ENCODE measurements at places on chromosomes 6 and 20. TPM values are rescaled to one million over a fixed set of nuclear protein-coding genes. Genes with fewer than 3 reads are reported as not detected.

Gene OPN5
- not detected for total RNA-seq

GRCh38 chr20:19915111-19915798 lies 101.9 kb upstream of the NAA20 start:
- DNase-seq = no peak
- no peaks in the 10 kb centered on the region for H3K36me3 ChIP-seq
- no peak overlapping the region for H3K27ac ChIP-seq
- H3K4me3 ChIP-seq = no peak overlapping the region
- peaks cover 25% of the 10 kb centered on the region for H3K4me1 ChIP-seq

DNA sequence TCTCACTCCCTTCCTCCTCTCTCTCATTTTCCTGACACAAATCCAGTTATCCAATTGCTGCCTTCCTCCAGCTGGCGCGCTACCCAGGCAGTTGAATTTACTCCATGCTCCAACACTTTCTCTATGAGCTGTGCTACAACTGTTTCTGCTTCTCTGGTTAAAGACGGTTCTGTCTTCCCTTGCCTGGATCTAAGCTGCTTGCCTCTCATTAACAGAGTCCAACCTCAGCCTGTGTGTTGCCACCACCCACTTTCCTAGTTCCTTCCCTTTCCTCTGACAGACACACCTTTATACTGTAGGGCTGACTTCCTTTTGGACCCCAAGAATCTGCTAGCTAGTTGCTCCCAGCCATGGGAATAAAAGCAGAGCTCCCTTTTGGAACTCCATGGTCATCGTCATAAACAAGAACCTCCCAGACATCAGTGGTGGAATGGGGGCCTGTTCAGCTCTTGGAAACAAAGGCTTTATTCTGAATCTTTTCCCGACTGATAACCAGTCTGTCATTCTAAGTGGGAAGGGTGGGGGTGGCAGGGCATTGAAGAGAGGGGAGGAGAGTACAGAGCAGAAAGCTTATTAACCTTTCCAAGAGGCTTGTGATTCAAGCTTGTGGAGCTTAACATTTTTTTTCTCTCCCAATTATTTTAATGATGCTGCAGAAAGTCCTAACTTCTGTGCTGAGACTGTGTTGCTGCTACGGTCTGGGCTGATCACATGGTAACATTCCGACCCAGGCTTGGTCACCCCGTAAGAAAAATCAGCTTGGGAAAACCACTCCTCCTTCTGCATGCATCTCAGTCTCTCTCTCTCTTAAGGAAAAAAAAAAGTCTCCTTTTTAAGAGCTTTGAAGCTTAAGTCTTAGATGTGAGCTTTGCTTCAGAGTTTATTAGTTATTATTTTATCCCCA lies 31.3 kb upstream of the BMP2 start:
- no peak overlapping the region for H3K4me3 ChIP-seq
- peaks cover 21% of the 10 kb centered on the region for H3K4me1 ChIP-seq
- H3K36me3 ChIP-seq = no peaks in the 10 kb centered on the region
- no peaks in the 10 kb centered on the region for H3K27me3 ChIP-seq

DNA sequence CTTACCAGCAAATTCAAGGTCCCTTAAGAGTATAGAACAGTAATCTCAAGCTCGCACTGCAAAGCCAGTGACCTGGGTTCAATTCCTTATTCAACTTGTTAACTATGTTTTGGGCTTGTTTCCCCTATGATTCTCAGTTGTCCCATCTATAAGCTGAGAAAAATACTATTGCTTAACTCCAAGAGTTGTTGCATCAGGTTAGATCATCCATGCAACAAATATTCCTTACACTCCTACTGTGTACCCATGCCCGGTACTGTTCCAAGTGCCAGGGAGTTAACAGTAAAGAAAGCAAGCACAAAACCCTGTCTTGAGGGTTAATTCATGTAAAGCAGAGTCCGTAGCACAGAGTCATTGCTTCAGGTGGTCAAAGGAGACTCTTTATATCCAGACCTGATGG lies 247.3 kb downstream of the MAFB start:
- H3K4me3 ChIP-seq = no peak overlapping the region
- H3K4me1 ChIP-seq = no peaks in the 10 kb centered on the region
- no peaks in the 10 kb centered on the region for H3K27me3 ChIP-seq
- H3K36me3 ChIP-seq = no peaks in the 10 kb centered on the region
- DNase-seq = no peak

Gene TRIM15
- total RNA-seq = not detected

DNA sequence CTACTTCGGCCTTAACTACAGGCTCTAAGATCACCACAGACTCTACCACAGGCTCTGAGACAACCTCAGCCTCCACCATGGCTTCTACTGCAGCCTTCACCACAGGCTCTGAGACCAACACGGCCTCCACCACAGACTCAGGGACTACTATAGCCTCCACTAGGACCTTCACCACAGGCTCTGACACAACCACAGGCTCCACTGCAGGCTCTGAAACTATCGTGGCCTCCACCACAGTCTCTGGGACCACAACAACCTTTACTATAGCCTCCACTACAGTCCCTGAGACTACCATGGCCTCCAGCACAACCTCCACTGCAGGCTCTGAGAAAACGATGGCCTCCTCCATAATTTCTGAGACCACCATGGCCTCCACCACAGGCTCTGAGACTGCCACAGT lies 15.3 kb downstream of the MUC22 start:
- H3K27ac ChIP-seq = no peak overlapping the region
- DNase-seq = no peak
- H3K27me3 ChIP-seq = no peaks in the 10 kb centered on the region
- no peaks in the 10 kb centered on the region for H3K36me3 ChIP-seq
- H3K4me1 ChIP-seq = no peaks in the 10 kb centered on the region

Gene ASXL1
- total RNA-seq = 69.9 TPM
